ENCODE measurements at places on chromosomes 6 and 20.

- no peak for DNase-seq
Measured at GRCh38 chr6:110067837-110068591, 89.9 kb downstream of the GPR6 start.

- peak; percentile 51 for DNase-seq
Measured at GRCh38 chr6:7646394-7646793, 56.4 kb downstream of the SNRNP48 start.

GRCh38 chr20:58963060-58963584, 17.9 kb upstream of the NELFCD start:
- no peak for DNase-seq

DNA sequence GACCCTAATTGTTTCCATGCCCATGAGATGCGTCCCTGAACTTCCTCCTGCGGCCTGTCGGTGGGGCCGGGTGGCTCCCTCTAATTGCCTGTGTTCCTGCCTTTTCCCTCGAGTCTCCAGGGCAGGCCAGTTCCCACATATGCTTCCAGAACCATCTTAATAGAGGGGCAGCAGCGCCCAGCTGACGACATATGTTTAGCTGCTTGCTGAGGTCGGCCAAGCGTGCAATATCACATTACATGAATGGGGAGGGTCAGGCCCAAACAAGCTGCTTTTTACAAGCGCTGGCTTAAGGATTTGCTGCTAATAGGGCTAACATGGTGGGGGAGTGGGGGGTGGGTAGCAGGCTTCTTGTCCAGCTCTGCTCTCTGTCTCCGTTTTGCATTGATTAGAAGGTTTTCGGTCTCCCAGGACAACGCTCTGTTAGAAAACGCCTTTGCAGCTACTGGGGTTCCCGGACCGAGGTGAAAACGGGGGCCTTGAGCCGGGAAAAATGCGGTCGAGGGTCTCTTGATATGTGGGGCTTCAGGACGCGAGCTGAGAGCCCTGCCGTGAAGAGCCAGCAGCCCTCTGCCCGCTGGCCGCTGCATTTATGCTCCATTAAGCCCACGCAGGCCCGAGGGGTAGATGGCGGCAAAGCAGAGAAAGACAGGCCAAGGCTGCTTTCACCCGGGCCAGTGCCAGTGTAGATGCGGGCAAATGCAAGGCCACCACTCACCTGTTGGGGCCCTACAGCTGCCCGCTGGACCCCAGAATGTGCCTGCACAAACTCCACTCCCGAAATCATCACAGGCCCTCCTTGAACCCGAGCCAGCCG, 308.5 kb downstream of the BMP7 start:
- peak; percentile 51 for DNase-seq

DNA sequence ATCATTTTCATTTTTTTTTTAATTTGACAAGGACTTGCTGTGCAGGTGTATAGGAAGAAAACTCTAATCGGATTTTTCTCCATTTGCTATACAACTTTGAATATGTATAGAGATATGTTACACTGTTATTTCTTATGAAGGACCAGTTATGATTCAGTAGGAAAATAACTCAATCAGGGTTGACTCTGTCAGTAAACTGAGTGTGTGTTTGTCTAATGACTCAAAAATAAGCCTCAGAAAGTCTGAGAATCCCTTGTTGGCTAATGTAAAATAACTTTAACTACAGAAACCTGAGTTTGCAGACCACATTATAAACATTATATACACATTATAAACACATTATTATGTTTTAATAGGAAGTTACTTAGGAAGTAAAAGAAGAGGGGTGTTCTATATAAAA, 352.6 kb downstream of the RIMS1 start:
- peak; percentile 32 for DNase-seq

All from fibroblast of skin of scalp (primary cell).